Immature natural killer cell (primary cell): ENCODE measurements at places on chromosomes 12 and 14. TPM values are rescaled to one million over a fixed set of nuclear protein-coding genes. Genes with fewer than 3 reads are reported as not detected.

TMEM119 gene
- polyA plus RNA-seq = not detected

OR6C1 gene
- not detected for polyA plus RNA-seq

TAS2R7 gene
- polyA plus RNA-seq = not detected

MRPL42 gene
- polyA plus RNA-seq = 92.9 TPM

HRK gene
- polyA plus RNA-seq = not detected

CCDC175 gene
- polyA plus RNA-seq = not detected

ACTR6 gene
- polyA plus RNA-seq = 40.6 TPM

SOS2 gene
- polyA plus RNA-seq = 14.3 TPM

CD163L1 gene
- polyA plus RNA-seq = not detected

GRIN2B gene
- not detected for polyA plus RNA-seq

VWF gene
- polyA plus RNA-seq = 0.10 TPM

AKAP6 gene
- polyA plus RNA-seq = not detected

TPH2 gene
- not detected for polyA plus RNA-seq

EIF2S3B gene
- 0.29 TPM for polyA plus RNA-seq

- no peak for DNase-seq
Measured at GRCh38 chr14:49918706-49919105, 25.8 kb downstream of the ARF6 start.

GRCh38 chr12:72388322-72388721 lies 116.2 kb downstream of the TRHDE start:
- no peak for DNase-seq

- DNase-seq = no peak
Measured at GRCh38 chr12:115440438-115440837, 756.5 kb upstream of the TBX3 start.

DNA sequence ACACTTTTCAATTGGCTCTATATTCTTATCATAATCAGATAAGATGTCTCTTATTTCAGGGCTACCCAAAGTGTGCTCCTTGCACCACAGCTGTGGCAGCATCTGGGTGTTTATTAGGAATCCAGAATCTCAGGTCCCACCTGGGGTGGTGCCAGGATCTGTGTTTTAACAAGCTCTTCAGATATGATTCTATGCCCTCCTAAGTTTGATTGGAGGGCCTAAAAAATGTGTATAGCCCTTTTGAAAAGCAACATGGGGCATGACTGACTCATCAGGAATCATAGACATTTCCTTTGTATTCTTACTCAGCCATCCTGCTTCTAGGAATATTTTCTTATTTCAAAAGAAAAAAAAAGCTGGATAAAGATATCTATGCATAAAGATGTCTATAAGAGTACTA lies 103.1 kb downstream of the HELB start:
- no peak for DNase-seq

DNA sequence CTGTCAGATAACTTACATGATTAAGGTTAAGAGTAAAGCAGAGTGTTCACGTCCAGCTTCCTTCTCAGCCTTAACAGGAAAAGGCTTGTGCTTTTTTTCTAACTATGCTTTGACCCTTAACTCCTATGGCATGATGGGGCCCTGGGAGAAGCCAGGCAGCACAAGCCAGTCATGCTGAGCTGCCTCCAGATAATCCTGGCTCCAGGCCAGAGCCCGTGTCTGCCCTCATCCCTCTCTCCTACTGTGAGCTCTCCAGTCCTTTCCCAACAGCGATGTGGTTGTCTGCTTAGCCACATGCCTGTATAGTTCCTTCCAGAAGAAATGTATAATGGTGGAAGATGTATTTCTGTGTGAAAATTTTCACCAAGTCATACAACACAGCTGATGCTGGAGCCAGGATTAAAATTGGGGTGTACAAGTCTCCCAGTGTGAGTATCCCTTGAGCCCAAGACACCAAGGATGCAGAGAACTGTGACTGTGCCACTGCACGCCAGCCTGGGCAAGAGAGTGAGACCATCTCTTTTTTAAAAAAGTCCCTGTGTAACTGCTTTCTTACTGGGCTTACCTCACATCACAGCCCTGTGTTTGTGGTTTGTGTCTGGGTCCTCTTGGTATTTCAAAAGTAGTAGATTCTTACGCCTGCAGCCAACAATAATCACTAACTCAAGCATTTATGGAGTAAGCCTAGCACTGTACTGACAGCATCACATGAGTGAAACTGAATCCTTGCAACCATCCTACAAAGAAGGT lies 7.9 kb upstream of the ITFG2 start:
- no peak for DNase-seq

GRCh38 chr14:99908653-99909250 lies 115.5 kb downstream of the EML1 start:
- DNase-seq = no peak

DNA sequence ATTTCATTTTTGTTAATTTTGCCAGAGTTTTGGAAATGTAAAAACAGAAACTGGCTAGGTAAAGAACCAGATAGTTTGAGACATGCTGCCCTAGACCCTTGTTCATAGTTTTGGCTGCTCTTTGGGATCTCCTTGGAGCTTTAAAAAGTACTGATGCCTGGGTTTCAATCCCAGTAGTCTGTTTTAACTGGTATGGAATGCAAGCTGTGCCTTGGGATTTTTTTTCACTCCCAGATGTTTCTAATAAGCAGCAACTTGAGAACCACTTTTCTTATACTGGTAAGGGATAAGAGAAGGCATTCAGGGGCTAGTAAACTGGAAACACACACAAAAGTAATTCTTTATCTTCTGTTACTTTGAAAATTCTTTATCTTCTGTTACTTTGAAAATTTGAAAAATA lies 18.8 kb downstream of the SLC35F4 start:
- no peak for DNase-seq

- no peak for DNase-seq
Measured at GRCh38 chr12:123094349-123095077, 56.4 kb downstream of the PITPNM2 start.

DNA sequence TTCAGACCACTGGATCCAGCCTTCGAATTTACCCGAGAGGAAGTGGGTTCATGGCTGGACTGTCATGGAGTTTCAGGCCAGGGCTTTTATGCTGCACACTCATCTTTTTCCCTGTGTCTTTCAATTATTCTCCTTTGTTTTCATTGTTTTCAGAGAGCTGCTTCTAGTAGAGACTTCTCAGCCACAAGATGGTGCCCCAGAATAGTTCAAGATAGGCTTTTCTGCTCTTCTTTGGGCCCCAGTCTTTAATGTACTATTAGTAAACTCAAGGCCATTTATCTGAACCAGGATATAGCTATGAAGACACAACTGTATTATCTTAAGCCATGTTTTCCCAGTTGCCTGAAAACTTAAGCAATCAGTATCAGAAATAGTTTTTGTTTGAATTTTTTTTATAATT lies 30.4 kb upstream of the PSMA6 start:
- DNase-seq = peak; percentile 33

DNA sequence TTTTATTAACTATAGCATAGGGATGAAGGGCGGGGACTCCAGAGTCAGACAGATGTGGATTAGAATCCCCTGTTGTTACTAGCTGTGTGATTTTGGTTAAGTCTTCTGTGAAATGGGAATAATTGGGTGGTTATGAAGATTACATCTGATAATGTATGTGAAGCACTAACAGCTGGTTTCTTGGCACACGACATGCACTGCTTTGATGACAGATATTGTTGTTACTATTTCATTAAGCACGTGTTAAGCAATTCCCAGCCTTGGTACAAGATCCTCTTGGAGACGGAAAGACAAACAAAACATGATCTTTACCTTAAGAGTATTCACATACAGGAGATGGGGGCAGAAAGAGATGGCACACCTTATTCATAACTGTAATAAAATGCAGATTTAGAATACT lies 7.9 kb downstream of the PPFIBP1 start:
- DNase-seq = no peak

GRCh38 chr14:53861781-53862180 lies 94.8 kb downstream of the BMP4 start:
- no peak for DNase-seq

DNA sequence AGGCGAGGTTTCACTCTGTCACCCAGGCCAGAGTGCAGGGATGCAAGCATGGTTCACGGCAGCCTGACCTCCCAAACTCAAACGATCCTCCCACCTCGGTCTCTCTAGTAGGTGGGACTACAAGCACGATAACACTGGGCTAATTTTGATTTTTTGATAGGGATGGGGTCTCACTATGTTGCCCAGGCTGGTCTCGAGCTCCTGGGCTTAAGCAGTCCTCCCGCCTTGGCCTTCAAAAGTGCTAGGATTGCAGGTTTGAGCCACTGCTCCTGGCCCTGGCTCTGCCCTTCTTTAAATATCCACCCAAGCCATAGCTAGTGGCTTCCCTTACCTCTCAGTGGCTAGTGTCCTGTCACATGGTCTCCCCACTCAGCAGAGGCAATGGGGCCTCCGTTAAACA lies 17.8 kb downstream of the SFSWAP start:
- DNase-seq = no peak

DNA sequence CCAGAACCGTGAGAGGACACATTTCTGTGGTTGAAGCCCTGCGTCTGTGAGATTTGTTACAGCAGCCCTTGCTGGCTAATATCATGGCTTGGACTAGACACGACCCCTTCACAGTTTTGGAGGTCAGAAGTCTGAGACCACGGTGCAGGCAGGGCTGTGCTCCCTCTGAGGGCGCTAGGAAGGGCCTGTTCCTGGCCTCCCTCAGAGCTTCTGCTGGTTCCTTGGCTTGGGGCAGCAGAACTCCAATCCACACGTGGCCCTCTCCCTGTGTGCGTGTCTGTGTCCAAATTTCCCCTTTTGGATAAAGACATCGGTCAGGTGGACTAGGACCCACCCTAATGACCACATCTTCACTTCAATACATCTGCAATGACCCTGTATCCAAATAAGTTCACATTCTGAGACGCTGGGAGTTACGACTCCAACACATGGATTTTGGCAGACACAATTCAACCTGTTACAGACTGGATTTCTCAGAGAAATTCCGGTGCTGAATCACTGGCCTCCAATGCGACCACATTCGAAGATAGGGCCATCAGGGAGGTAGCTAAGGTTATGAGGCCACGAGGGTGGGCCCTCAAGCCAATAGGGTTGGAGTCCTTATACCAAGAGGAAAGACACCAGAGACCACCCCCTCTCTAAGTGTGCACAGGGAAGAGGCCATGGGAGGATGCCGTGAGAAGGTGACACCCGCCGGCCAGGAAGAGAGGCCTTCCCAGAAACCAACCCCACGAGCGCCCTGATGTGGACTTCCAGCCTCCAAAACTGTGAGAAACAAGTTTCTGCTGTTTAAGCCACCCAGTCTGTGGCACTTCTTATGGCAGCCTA lies 43.6 kb upstream of the PPP2R5C start:
- no peak for DNase-seq

- DNase-seq = no peak
Measured at GRCh38 chr12:5022465-5023061, 21.1 kb upstream of the KCNA5 start.

DNA sequence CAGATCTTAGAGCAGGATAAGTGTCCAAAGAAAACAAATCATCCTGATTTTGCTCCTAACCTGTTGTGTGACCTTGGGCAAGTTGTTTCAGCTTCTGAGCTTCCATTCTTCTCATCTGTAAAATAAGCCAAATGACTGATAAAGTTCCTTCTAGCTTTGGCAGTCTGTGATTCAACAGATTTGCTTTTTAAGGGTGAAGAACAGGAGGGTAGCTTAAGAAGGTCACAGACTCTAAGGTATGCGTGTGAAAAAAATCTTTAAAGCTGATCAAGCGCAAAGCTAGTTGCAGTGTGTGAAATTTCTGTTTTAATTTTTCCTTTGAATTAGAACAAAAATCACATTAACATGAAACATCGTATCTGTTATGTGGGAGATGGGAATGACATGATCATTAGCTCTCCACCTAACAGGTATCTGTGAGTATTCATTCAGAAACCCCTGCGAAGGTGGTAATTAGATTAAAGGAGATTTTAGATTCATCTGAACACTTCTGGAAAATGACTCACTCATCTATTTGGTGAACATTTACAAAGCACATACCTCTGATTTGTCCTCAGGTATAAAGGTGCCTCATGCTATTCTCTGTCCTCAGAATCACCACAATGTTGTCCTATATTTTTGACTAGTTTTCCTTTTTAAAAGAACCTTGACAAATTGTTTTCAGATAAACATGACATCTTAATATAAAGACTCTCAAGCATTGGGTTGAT lies 131.9 kb upstream of the CPM start:
- no peak for DNase-seq

DNA sequence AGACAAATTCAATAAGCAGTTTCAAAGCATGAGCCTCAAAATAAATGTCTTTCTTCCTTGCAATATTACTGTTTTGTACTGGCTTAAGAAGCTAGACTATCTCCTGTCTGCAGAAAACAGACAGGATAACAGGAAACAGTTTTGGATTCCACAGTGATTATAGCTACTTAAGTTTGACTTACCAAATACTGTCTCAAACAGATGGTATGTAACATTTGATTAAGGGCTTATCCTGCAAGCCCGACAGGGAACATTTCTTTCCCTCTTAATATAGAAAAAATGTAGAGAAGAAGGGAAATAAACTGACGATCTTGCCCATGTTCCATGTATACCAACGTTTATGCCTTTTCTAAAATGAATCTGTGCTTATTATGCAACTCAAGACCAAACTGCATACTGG lies 179.9 kb upstream of the EEA1 start:
- no peak for DNase-seq

DNA sequence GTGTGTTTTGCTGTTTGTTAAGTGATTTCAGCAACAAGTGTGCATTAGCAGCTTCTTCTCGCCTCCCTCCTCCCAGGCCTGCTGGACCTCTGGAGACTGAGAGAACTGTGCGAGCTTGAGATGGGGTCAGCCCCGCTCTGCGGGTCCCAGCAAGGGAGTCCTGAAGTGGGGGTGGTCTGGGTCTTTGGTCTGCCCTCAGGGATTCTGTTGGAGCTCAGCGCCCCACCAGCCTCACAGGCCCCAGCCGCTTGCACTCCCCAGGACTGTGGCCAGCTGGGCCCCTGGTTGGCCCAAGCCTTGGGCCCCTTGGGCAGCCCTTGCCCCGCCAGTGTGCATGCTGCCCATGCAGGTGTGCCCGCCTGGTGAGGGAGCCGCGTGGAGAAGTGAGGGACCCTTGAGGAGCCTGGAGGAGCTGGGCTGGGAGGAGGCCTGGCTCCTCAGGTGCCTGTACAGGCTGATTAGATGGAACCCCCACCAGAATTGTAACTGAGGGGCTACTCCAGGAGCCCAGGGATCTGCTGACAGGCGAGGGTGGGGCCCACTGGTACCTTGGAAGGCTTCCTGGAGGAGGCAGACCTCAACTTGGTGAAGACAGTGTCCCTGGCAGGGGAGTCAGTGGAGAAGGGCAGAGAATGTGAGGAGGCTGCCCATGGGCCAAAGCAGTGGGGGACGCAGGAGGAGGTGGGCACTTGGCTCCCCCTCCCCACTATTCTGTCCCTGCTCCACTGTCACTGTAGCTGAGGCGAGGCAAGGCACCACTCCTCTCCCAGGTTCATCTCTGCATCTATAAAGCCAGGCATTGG lies 56.7 kb downstream of the BEGAIN start:
- DNase-seq = no peak
